ENCODE measurements at places on chromosomes 12 and 14.
A peak's percentile ranks its signal among the peaks of the same experiment; 100 is the strongest.

- no peak for DNase-seq
Measured at GRCh38 chr12:88870000-88870737, 289.9 kb upstream of the KITLG start.

DNA sequence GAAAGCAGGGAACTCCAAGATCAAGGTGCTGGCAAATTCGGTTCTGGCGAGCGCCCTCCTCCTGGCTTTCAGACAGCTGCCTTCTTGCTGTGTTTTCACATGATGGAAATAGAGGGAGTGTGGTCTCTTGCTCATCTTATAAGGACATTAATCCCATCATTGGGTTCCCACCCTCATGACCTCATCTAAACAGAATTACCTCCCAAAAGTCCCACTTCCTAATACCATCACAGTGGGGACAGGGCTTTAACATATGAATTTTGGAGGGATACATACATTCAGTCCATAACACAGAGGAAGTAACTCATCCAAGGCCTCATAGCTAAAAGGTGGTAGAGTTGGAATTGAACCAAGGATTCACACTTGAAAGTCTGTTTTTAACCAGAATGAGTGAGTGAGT is 28.6 kb downstream of the DYRK2 start:
- DNase-seq, result no peak

DNA sequence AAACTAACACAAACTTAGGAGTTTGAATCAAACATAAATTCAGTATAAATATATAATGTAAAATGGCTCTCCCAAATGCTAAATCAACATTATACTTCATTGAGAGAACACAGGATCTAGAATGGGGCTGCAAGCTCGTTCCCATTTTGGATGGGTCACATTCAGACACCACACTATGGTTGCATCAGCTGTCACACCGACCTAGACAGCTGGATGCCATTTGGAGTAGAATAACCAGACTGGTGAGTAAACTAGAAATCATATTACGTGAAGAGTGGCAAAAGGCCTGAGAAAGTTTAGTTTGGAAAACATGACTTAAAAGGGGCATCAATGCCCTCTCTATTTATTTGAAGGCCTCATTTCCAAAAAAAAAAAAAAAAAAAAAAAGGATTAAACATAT is 430.4 kb downstream of the NPAS3 start:
- no peak for DNase-seq

DNA sequence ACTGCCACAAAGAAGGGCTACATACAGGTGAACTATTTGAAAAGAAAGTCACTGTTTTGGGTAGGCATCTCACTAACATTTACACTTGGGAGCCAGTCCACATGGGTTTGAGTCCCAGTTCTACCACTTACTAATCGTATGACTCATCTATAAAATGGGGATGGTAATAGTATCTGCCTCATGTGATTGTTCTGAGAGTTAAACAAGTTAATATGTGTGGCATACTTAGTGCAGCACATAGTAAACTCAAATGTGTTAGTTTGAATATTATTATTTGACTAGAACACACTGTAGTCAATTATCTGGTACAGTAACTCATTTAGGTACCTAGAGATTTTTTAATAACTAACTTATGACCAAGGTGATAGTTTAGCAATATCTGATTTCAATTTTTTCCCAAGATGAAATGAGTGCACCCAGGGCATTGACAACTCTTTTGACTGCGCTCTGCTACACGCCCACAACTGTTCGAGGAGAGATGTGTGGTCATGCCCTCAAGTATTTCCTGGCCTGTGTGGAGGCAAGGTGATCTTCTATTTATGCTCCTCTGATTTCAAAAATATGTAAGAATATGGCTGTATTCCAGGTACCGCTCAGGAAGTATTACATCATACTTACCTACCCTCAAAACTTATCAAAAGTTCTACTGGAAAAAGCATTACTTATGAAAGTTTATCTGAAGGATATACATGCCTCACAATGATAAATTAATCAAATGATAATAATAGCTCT is 210.6 kb upstream of the EGLN3 start:
- DNase-seq, result no peak

GRCh38 chr12:89355243-89356068 is 3.2 kb upstream of the DUSP6 start:
- DNase-seq, result peak; percentile 24

DNA sequence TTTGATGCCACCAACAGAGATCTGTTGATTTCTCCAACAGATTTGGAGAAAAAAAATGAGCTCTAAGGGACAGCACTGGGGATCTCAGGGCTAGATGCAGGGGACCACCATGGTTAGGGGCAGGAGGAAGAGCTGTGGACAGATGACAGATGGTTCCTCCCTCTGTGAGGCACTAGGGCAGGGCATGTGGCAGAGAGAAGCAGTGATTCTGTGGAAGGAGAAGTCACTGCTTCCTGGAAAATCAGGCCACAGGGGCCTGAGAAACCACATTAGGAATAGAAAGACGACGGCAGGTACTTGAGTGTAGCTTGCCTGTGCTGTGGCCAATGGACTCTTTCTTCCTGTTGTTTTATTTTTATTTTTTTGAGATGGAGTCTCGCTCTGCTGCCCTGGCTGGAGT is 24.9 kb upstream of the TMED2 start:
- no peak for DNase-seq

- no peak for DNase-seq
Measured at GRCh38 chr14:87014856-87015255, 978.1 kb downstream of the GALC start.

GRCh38 chr14:40758076-40758475 is 848.6 kb upstream of the LRFN5 start:
- no peak for DNase-seq

GRCh38 chr12:45587012-45587411 is 142.5 kb upstream of the ARID2 start:
- no peak for DNase-seq

- no peak for DNase-seq
Measured at GRCh38 chr12:17342381-17342961, 736.5 kb upstream of the LMO3 start.

DNA sequence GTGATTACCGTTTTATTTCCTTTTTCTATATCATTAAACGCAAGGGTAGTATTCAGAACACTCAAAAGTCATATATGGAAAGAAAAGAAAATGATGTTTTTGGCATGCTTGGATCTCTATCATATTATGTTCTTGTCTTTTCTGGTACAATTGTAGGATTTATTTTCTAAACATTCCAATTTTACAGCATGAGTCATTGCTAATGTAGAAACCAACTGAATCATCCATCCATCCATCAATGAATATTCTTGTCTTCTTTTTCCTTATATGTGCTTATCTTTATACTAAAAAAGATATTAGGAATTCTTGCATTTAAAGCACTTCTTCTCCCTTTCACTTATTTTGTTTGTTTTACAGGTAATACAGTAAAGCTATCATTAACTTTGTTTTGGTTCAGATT is 20.4 kb upstream of the AMIGO2 start:
- DNase-seq, result no peak

DNA sequence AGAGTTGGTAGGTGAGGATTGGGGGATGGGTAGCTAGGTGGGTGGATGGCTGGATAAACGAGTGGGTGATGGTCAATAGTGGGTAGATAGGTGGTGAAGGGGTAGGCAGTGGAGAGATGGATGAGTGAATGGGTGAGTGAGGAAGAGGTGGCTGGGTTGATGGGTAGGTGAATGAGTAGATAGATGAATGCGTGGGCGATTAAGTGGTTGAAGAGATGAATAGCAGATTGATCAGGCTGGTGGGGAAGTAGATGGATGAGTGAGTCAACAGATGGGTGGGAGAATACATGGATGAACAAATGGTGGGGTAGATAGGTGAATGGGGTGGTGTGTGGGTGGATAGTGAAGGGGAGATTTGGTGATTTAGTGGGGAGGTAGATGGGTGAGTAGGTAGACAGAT is 51.1 kb downstream of the SYNE3 start:
- DNase-seq, result no peak

DNA sequence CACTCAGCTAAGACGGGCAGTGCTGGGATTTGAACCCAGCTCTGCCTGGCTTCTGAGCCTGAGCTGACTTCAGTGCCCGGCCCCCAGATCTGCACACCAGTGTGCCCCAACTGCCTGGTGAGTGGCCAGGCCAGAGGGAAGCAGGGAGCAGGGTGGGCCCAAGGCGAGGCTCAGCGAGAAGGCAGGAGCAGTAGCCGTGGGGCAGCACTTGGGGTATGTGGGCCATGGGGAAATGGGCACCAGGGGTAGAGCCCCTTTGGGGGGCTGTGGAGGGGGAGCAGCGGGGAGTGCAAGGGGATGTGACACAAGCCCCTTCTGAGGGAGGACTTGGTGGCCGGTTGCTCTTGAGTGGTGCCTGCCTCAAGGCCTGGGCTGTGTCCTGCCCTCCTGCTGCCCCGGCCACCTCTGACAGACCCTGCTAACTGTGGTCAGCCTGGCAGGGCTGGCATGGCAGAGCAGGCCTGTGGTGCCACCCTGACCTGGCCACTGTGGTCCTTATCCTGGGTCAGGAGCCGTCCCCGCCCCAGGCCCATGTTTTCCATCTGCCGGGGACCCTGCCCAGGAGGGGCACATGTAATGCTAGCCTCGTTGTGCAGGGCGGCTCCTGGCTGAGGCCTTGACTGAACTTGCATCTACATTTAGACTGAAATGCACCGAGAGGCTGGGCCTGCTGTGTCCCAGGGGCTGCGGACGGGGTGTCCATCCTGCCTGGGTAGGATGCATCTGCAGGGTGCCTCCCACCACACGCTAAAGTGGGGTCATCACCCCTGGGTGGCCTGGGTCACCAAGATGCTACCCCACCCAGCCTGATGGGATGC is 90.5 kb downstream of the KIF26A start:
- no peak for DNase-seq

GRCh38 chr12:54579696-54580333 is 8.6 kb downstream of the PPP1R1A start:
- DNase-seq, result peak; percentile 85

- no peak for DNase-seq
Measured at GRCh38 chr14:77622366-77622961, 6.0 kb upstream of the SPTLC2 start.

GRCh38 chr14:32710731-32711680 is 227.7 kb upstream of the NPAS3 start:
- DNase-seq, result peak; percentile 53

- DNase-seq, result peak; percentile 11
Measured at GRCh38 chr12:64618953-64619590, 8.8 kb downstream of the RASSF3 start.

- no peak for DNase-seq
Measured at GRCh38 chr14:68970038-68970612, 9.0 kb downstream of the ACTN1 start.

DNA sequence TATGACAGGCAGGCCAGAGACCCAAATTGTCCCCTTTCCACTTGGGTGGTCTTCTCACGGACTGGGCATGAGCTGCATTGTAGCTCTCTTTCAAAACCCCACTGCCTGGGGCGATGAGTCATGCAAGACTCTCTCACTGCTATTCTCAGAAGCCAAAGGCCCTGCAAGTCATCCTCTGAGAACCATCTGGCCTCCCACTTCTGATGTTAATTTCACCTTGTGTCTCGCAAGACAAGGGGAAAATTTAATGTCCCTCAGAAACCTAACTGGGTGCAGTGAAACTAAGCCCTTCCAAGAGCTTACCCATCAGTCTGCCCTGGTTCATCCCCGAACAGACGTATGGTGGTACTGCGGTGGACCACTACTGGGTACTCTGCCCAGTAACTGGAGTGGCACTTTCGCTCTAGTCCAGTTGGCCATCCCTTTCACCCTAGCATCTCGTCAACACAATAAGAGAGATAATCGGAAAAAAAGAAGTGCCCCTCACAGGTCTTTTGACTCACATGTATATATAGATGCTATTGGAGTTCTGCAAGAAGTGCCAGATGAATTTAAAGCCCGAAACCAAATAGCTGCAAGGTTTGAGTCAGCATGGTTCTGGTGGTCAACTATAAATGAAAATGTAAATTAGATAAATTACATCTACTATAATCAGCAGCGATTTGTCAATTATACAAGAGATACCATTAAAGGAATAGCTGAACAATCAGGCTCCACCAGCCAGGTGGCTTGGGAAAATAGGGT is 31.3 kb upstream of the LALBA start:
- DNase-seq, result no peak

DNA sequence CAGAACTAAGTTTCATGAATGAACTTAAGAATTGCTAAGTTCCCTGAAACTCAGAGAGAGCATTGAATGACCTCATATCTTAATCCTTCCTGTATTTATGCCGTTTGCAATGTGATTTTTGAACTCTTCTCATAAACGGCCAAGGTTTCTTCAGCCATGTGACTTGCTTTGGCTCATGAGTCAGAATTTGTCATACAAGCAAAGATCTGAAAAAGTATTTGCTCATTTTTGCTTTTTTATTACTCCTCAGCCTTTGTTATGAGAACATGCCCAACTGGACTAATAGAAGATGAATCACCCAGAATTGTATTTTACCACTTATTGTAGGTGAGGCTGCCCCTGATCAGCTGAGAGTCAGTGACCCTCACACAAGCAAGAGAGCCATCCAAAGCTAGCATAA is 693.8 kb downstream of the BCL11B start:
- no peak for DNase-seq

DNA sequence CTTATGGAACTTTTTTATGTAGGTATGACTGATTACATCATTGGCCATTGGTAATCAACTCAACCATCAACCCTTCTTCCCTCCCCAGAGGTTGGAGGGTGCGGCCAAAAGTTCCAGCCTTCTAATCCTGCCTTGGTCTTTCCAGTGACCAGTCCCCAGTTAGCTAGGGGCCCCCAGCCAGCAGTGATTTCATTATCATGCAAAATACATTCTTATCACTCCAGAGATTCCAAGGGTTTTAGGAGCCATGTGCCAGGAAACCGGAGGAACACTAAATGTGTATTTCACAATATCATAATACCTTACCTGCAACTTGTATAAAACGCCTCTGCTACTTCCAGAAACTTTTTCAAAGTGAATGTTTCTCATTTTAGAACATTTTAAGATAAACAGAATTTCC is 181.5 kb upstream of the PELI2 start:
- no peak for DNase-seq

GRCh38 chr12:103833095-103833775 is 7.8 kb downstream of the NT5DC3 start:
- DNase-seq, result no peak

- DNase-seq, result no peak
Measured at GRCh38 chr12:17017402-17017801, 411.4 kb upstream of the LMO3 start.

DNA sequence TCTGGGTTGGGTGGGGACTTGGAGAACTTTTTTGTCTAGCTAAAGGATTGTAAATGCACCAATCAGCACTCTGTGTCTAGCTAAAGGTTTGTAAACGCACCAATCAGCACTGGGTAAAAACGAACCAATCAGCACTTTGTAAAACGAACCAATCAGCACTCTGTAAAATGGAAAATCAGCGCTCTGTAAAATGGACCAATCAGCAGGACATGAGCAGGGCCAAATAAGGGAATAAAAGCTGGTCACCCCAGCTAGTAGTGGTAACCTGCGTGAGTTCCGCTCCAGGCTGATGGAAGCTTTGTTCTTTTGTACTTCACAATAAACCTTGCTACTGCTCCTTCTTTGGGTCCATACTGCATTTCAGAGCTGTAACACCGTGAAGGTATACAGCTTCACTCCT is 1.7 kb upstream of the ACOT2 start:
- no peak for DNase-seq

GRCh38 chr12:113049976-113050742 is 6.4 kb upstream of the DTX1 start:
- no peak for DNase-seq

Data from erythroblast (primary cell).